ENCODE measurements at places on chromosomes 4 and X. TPM values are rescaled to one million over a fixed set of nuclear protein-coding genes. Genes with fewer than 3 reads are reported as not detected.

The LDB2 gene
- 9.5 TPM for total RNA-seq

The NONO gene
- 103 TPM for total RNA-seq

The GUCY1A1 gene
- total RNA-seq, result 63.6 TPM

- no peak for DNase-seq
These were observed 108.6 kb downstream of the ZMAT1 start for GRCh38 chrX:101823236-101823635.

DNA sequence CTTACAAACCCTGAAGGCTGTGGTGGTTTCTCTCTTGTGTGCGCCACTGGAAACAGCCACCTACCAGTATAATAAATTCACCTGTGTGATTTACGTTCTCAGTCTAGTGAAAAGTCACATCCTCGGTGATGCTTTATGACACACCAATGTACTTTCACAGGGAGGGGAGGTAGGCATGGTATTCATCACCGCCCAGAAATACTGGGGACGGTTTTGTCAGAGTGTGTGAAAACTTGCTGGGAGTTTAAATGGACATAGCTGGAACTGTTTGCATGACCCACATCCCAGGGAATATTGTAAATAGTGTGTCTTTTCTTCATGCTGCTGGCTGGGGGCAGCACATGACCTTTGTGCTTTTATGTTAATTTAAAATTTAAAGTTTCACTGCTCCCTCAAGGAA is 421.8 kb downstream of the MAPK10 start:
- no peak for DNase-seq

GRCh38 chr4:118352843-118353533 is at the start of gene PRSS12:
Gene PRSS12 (minus strand): TSS chr4:118353003. CDS start chr4:118352720, 283 bp downstream.
- peak; percentile 54 for DNase-seq

The LGI2 gene
- total RNA-seq, result 1.7 TPM

- no peak for DNase-seq
These were observed 31.8 kb downstream of the ARSD start for GRCh38 chrX:2897311-2897689.

The AMTN gene
- not detected for total RNA-seq

GRCh38 chrX:148574237-148574973 is 74.0 kb downstream of the AFF2 start:
- DNase-seq, result no peak

DNA sequence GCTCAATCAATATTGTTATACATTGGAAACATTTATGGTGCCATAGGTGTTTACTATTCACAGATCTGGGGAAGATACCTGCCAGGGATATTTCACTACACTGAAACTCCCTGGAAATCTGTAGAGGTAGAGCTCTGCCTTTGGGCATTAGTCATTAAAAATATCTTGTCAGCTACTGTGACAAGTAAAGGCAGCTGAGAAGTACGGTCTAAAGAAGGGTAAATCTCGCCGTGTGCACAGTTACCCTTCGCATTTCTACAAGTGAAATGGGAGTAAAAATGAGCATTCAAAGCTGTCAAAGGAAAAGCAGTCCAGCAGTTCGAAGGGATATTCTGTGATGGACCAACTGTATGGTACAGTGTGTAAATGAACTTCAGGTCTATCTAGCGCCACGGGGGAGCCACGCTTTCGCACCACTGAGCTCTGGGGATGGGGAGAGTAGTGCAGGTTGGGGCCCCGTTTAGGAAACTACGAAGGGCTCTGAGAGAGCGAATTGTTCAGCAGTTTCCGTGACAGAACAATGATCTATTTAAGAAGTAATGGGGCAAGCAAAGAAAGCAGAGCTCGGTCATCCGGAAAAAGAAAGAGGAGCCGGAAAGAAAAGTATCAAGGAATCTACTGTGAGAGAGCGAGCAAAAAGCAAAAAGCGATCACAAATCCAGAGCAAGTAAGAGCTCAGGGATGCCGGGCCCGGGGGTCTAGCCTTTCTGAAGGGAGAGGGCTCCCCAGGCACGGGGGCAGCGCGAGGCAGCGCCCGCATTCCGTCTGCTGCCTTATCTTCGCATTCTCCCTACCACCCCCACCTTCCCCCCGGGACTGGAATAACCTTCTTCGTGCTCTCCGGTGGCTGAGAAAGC is 646 bp downstream of the TIGD4 start:
- DNase-seq, result peak; percentile 23

DNA sequence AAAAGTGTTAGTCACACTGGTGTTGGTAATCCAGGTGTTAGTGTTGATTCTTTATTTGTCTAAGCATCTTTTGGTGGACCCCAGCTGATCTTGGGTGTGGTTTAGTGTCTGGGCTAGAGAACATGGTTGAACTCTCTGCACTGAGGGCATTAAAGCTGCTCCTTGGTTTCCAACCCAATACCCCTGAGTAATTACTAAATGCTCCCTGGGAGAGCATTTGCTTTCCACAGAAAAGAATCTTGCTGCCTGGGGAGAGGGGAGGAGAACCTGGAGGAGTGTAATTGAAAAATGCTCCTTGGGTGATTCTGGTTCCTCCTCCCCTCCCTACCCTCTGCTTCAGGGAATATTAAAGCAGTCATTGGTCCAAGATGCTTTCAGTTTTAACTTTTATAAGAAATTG is 3.1 kb downstream of the GUCY1B1 start:
- no peak for DNase-seq

DNA sequence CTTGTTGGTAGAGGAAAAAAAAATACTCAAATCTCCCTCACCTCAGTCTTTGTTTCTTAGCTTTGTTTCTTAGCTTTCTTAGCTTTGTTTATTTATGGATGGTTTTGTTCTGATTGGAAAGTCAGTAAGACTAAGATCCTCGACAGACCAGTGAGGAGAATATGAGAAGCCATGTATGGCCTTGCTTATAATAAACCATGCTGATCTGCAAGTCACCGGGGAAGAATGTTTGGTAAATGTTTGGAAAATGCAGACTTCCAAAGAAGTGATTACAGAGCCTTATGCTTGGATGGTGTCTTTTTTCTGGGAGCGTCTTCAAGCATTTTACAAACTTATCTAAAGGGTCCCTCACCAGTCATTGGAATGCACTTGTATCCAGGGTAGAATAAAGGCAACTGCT is 90.1 kb upstream of the NOCT start:
- no peak for DNase-seq

The TCEAL6 gene
- total RNA-seq, result not detected

- no peak for DNase-seq
These were observed 2.9 kb downstream of the SOX3 start for GRCh38 chrX:140501940-140502468.

The FGB gene
- total RNA-seq, result not detected

The MSX1 gene
- 2.7 TPM for total RNA-seq

DNA sequence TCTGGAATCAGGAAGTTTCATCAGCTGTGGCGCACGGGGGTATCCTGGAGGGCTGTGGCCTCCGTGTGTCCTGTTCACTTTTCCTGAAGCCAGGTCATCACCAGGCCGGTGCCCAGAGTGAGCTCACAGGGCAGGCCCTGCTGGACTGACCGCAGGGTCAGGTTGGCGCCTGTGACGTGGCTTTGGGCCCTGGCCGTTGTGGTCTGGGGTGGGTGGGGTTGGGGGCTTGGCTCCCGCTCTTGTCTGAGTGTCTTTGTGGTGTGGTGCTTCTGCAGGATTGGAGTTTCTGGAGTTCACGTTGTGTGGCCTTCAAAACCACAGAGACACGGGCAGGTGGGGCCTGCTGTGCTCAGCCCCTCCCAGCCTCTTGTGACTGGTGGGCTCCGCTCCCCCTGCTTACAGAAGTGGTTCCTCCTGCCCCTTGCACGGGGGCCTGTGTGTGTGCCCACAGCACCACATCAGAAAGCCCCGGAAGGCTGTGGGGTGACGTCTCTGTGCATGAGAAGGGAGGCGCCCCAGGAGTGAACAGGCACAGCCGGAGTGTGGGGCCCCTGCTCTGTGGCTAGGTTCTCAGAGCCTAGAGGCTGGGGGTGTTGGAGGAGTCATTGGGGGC is 9.5 kb downstream of the RGS12 start:
- no peak for DNase-seq

DNA sequence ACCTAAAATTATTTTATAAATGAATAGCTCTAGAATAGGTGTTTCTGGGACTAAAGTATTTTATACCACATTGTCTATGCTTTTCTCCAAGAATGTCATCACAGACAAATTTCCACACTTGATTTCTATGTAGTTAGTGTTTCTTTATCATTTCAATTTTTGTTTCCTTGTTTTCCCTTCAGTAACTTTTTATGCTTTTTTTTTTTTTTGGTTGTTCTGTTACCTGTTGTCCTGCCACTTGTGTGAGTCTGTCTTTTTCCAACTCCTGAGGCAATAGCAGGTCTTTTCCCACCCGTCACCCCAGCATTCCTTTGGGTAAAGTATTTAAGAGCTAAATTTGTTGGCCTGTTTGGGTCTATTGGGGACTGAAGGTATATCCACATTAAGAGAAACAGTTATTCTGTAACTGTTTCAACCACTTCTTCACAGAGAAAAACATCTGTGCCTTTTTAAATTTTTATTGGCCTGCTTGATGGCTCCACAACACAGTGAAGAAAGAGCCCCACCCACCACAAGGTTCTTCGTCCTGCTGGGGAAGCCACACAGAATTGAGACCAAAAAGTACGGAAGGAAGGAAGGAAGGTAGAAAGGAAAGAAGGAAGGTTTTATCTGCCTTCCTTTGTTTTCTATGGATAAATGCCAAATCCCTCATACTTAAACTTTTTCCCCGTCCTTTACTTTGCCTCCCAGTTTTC is 17.7 kb upstream of the GPC3 start:
- DNase-seq, result no peak

GRCh38 chr4:141153751-141154510 is 20.7 kb upstream of the RNF150 start:
- no peak for DNase-seq

The UGT2B7 gene
- not detected for total RNA-seq

DNA sequence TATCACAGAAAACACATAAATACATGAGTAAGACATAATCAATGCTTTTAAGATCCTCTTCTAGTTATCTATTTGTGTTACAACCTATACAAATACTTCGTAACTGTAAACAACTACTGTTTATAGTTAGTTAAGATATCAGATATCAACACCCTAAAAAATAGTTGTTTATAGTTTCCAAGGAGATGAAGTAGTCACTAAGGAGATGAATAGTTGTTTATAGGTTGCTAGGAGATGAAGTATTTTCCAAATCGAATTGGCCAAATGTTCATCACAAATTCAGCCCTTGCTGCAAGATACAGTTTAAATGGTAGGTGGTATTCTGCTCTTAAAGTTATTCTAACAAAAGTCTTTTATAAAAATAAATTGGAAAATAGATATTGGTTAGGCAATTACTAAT is 618.2 kb upstream of the PCDH10 start:
- no peak for DNase-seq

DNA sequence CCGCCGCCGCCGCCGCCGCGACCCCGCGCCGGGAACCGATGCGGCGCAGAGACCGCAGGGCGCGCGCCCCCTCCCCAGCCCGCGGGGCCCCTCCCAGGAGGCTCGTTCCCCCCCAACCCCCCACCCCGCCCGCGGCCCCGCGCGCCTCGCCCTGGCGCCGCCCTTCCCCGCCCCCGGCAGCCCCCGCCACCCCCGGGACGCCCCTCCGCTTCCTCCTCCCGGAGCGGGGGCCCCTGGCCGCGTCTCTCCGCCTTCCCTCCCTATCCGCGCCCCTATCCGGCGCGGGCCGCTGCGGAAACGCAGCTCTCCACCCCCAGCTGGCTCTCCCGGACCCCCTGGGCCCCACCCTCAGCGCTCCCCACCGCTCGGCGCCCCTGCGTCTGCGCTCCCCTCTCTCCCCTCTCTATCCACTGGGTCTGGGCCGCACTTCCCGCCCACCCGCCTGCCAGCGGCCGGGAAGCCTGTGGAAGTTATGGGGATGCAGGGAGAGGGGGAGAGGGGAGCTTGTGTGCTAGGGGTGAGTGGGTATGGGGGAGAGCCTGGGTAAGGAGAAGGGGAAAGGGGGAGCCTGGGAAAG is at the start of gene TMEM271:
Gene TMEM271, minus strand, starts transcription at position 51 of the 577 bp plus-strand sequence. CDS start 233 bp downstream, outside the sequence.
- no peak for DNase-seq

- no peak for DNase-seq
These were observed 149.3 kb downstream of the SPRY1 start for GRCh38 chr4:123545667-123546572.

- DNase-seq, result peak; percentile 52
These were observed 22.7 kb downstream of the MAP9 start for GRCh38 chr4:155353923-155354540.

DNA sequence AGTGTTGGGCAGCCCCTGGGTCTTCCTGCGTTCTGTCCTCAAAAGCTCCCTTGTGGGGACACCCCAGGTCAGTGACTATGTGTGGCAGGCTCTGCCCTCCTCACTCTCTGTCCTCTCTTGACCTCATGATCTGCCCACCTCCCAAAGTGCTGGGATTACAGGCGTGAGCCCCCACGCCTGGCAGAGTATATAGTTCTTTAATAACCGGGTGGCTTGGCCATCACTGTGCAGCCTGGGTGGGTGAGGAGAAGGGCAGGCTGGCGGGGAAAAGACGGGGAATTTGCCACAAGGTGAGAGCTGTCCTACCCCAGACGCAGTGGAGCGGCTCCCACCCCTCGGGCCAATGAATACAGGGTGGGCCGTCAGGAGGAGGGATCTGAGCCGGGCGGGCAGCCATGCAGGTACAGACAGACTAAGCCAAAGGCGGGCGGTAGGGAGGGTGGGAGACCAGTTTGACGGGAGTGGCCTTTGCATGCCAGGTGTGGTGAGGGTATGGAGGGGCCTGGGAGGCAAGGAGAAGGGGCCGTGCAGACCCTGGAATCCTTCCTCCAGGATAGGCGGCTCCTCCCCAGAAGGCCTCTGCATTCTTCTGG is 2.5 kb downstream of the SH3BP2 start:
- DNase-seq, result no peak

DNA sequence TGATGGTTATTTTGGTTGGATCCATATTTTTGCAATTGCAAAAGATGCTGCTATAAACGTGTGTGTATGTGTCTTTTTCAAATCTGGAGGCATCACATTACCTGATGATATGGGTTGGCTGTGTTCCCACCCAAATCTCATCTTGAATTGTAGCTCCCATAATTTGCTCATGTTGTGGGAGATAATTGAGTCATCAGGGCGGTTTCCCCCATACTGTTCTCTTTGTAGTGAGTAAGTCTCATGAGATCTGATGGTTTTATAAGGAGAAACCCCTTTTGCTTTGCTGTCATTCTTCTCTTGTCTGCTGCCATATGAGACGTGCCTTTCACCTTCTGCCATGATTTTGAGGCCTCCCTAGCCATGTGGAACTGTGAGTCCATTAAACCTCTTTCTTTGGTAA is 33.4 kb downstream of the APOOL start:
- DNase-seq, result no peak

The SPIN2A gene
- 0.57 TPM for total RNA-seq

DNA sequence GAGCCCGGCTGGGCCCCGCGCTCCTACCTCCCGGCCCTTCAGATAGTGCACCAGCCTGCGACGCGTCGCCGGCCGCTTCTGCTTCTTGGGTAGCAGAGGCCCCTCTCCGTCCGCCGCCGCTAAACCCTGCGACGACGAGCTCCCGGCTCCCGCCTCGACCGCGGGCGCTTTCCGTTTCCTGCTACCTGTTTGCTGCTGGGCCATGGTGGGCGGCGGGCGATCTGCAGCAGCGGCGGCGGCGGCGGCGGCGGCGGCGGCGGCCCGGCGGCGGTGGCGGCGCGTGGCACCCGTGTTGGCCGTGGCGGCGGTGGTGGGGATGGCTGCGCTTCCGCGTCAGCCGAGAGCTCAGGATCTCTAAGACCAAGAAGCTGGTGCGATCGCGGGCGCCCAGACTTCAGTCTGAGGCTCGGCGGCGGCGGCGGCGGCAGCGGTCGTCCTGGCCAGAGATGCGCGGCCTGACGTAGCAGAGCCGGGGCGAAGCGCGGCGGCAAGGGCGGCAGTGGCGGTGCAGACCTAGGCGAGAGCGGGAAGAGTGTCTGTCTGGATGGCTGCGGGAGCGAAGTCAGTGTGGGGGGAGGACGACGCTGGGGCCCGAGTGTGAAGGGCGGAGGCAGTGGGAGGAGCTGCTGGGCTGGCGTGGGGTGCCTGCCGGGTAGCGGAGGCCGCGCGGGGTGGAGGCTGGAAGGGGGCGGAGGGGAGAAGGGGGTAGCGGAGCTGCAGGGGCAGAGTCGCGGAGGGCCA is at the start of gene DCAF12L2:
Gene DCAF12L2, minus strand, starts transcription at position 569 of the 741 bp plus-strand sequence. Its CDS starts 365 bp downstream, at position 204.
- no peak for DNase-seq

The CSAG1 gene
- total RNA-seq, result not detected

The ALPK1 gene
- total RNA-seq, result 2.6 TPM
